Activated CD4-positive, CD25-positive, alpha-beta regulatory T cell treated with anti-CD3 and anti-CD28 coated beads, Interleukin-2, amount 50 U/mL, for 24 hours (primary cell): ENCODE measurements at places on chromosomes 2 and 18.
A peak's percentile ranks its signal among the peaks of the same experiment; 100 is the strongest.

DNA sequence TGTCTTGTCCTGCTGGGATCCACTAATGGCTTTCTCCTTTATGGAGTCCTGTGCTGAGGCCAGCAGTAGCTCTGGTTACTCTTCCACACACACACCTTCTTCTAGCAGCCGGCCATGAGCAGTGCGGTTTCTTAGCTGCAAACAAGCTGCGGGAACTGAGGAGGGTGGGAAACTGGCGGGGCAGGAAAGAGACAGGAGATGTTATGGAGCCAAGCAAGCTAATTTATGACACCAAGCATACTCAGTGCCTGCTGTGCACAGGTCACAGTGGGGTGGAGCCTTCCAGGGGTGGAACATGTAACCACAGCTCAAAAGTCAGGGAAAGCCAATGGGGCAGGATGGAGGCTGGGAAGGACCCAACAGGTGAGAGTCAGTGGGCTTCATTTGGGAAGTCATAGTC is 180.8 kb downstream of the FAM210A start:
- no peak for ATAC-seq

GRCh38 chr2:133123393-133123792 is 444.9 kb downstream of the NCKAP5 start:
- ATAC-seq, result no peak

- ATAC-seq, result no peak
These were observed 928 bp downstream of the NAGK start for GRCh38 chr2:71069376-71069775.

DNA sequence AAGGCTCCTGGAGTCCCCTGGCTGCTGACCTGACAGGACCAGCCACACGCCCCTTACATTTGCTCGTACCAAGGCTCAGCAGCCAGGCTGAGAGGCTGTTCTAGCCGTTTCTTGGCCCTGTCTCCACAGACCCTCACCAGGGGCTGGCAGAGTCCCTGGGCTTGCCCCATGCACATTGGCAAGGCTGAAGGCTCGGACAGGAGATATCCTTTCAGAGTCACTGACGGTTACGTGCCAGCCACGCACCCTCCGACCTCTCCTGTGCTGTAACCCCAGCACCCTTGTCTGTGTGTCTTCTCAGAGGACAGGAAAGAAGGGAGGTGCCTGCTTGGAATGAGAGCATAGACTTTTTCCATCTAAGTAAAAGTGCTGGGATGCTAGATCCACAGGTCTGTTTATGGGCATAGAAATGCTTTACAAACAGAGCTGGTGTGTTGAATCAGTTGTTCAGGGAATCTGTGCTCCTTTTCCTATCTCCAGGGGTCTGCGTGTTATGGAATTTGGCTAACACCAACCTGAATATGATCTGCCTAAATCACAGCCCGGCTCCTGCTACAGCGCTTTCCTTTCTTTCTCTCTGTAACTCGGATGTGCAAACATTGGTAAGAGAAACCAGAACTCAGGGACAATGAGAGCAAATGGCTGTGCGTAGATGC is 41.0 kb downstream of the COPS8 start:
- ATAC-seq, result no peak

DNA sequence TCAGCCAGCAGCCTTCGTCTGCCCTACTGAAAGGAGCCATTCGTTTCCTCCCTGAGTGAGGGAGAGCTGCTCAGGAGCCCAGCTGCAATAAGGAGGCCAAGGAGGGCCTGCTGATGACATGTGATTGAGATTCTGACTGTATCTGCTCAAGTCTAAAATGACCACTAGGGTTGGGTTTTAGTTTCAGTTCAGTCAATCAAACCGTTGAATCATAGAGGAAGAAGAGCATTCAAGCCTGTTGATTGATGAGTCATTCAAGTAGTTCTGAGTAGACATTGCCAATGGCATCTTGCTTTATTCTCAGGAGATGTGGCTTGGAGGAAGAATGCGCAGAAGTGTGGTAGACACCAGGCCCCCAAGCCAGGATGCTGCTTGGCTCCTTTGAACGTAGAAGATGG is 19.9 kb upstream of the BCL2L11 start:
- ATAC-seq, result peak; percentile 83

DNA sequence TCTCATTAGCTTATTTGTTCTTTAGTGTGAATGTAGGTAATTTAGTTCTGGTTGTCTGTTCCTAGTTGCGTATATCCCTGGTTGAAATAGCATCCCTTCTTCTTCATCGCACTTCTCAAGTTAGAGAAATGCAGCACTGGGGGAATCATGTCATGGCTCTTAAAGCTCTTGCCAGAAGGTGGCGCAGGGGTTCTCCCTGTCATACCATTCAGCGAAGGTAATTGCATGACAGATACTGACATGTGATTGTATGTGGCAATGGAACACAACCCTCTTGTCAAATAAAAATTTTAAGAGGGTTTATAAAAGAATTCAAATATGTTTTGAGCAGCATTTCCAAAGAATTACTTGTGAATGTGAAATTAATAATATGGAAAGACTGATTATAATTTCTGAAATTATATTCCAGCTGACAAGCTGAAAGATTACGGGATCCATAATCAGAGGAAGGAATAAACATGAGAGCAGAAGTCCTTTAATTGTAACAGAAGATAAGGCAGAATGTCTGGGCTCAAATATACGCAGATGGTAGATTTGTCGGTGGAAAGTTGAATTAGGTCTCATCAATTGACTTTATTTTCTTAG is 411.7 kb downstream of the DSEL start:
- ATAC-seq, result no peak

DNA sequence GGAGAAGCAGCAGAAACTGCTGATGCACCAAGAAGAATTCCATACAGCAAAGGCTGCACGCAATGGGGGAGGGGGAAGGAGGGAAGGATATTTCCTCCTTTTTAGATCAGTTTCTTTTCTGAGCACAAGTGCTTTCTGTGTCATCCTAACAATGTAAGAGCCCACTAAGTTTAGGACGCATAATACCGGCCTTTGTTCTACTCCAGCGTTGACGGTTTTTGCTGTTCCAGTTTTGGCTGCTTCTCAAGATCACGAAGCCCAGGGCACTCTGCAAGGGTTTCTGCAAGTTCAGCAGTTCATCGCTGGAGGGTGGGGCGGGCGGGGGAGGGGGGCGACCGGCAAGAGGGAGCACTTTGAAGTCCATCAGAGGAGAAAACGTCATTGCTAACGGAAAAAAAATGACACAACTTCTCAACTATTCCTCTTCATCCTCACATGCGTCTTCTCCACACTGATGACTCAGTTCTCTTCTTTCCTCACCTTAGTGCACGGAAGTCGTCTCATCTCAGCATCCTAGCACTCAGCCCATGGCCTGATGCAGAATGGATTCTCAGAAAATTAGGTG is 8.7 kb downstream of the FAM178B start:
- ATAC-seq, result peak; percentile 89

DNA sequence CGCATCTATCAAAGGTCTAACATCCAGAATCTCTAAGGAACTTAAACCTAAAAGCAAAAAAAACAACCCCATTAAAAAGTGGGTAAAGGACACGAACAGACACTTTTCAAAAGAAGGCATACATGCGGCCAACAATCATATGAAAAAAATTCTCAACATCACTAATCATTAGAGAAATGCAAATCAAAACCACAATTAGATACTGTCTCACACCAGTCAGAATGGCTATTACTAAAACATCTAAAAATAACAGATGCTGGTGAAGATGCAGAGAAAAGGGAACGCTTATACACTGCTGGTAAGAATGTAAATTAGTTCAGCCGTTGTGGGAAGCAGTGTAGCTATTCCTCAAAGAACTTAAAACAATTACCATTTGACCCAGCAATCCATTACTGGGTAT is 38.0 kb downstream of the PPP3R1 start:
- ATAC-seq, result peak; percentile 28

GRCh38 chr2:215667585-215668377 is 231.9 kb upstream of the FN1 start:
- ATAC-seq, result no peak

DNA sequence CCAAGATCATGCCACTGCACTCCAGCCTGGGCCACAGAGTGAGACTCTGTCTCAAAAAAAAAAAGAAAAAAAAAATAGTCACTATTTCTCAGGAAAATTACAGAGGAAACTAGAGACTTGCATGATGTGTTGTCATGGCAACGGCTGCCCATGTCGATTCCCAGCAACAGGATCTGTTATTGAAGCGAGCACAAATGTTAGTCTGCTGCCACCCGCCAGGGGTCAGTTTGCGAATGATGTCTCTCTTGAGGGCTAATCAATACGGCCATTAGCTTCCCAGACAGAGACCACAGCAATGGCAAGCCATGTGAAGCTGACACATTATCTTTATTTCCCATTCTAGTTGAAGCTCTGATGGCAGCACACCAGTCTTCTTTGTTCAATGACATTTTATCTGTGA is 32.4 kb upstream of the ACYP2 start:
- ATAC-seq, result no peak

DNA sequence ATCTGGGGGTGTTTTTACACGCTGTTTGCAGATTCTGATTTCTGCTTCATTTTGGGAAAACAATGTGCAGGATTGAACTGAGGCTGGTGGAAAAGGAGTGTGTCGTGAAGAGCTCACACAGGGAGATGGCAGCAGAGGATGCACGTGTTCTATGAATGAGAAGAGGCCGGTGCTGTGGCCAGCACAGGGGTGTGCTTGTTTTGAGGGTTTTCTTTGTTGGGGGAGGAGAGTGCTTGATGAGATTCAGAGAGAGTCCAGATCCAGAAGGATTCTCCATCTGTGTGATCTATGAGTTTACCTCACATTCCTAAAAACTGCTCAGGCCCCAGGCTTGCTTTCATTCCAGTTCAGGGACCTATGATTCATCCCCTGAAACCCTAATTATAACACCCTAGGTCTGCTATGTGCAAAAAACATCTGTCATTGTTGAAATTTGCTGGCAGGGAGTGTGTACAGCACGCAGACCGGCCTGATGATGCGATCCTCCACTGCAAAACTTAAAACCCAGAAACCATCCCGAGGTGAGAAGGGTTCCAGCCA is 12.1 kb downstream of the TGFA start:
- no peak for ATAC-seq

GRCh38 chr2:66897691-66898150 is 462.8 kb downstream of the MEIS1 start:
- ATAC-seq, result no peak

DNA sequence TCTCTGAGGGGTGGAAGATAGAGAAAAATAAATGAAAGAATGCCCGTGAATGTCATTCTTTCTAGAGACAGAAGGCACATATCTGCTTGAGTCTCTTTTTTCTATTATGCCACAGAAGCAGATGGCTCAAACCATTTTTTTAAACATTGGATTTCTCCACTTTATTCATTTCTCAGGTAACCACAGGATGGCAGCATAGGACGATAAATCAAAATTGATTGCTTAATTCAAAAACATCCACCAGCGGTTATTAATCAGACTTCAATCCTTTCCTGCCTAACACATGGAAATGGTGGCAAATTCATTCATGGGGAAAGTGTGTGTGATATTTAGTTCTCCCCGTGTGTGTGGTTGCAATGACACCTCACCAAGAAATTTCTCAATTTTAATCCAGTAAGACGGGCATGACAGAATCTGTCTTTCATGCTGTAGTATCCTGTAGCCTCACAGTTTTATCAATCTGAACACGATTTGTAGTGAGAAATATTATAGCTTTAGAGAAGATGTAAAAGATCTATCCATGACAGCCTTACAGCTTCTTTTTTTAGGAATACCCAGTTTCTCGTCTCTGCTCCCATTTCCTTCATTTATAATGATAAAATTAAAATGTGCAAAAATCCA is 72.2 kb downstream of the DSC3 start:
- no peak for ATAC-seq

DNA sequence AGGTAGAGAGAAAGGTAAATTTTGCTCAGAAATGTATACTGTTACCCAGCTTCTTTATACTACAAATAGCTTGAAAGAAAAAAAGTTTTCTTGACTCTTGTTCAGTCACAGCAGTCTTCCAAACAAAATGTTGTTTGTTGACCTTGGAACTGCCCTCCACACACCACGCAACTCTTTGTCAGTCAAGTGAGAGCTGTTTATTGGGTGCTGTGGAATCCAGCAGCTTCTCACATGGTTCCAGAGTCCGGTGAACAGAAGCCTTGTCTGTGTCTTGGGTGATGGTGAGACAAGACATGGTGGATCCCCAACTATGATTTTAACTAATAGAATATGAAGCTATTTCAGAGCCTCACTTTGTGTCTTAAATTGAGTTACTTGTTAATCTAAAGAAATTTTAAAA is 112.5 kb downstream of the MAP2 start:
- ATAC-seq, result no peak

GRCh38 chr18:65235966-65236624 is 514.7 kb upstream of the CDH7 start:
- no peak for ATAC-seq

GRCh38 chr18:28174181-28174905 is 2.6 kb downstream of the CDH2 start:
- no peak for ATAC-seq

DNA sequence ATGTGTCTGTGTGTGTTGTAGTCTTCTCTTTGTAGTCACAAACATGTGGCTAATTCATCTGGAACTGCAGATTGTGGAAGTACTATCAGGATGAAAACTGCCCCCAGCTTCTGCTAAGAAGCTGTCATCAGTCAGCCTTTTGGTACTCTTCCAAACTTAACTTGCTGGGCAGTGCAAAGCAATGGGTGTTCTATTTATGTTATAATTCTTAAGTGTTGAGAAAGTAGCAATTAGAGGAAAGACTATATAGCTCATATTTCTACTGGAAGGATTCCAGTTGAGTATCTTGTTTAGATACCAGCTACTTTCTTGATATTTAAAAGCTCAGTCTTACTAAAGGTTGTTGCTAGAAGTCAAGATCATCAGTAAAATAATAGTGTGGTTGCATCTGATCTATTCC is 52.1 kb downstream of the SLC38A11 start:
- ATAC-seq, result no peak

DNA sequence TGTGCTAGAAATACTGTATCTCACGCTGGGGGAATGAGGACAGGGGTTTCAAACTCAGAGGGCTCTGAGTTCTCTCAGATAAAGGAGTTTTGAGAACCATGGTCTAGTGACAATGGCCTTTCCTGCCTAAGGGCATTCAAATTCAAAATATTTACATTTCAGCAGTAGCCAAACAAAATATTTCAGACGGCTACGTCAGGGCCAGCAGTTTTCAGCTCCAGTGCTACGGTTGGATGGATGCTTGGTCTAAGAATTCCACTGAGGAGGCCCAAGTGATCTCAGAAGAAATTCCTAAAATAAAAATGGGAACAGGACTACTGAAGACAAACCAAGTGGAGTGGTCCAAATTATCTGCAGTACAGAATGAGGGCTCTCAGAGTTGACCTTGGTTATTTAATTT is 41.1 kb upstream of the SCG2 start:
- no peak for ATAC-seq
